ENCODE measurements at places on chromosomes 2 and 18.

DNA sequence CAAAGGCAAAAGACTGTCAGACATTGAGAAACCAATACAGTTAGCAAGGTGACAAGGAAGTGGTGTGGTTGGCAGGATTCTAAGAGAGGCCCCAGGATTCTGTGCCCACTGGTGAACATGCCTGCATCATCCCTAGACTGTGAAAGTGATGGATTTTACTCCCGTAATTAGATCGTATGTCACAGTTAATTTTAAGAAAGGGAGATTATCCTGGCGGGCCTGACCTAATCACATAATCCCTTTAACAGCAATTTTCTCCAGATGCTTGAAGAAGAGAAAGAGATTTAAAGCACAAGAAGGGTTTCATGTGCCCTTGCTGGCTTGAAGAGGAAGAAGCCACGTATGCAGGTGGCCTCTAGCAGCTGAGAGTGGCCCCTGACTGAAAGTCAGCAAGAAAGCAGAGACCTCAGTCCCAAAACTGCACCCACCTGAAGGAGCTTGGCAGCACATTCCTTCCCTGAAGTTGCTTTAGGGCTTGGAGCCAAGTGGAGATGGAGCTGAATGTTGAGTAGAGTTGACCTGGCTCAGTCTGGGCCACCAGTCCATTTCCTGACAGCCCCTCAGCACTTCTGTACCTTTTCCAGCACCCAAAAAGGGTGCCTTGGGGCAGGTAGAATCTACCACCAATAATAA is 49.1 kb downstream of the GTF3C3 start:
- DNase-seq: no peak

- no peak for DNase-seq
These were observed 235.9 kb upstream of the KCNJ3 start for GRCh38 chr2:154462634-154463033.

DNA sequence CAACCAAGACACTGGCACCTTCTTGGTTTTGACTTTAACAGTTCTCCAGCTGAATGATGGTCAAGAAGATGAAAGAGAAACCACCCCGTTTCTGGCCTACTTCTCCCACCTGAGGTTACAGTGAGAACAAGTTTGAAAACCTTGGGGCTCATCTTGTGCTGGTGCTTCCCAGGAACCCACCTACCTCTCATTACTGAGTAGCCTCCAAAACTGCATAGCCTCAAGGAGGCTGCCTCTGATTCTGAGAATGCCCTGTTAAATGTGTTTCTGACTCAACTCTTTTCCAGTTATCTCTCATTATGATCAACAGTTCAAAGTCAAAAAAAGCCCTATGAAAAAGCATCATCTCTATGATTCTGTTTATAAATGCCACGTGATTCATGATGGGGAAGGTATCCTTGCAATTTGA is 121.9 kb downstream of the CACNB4 start:
- DNase-seq: no peak

DNA sequence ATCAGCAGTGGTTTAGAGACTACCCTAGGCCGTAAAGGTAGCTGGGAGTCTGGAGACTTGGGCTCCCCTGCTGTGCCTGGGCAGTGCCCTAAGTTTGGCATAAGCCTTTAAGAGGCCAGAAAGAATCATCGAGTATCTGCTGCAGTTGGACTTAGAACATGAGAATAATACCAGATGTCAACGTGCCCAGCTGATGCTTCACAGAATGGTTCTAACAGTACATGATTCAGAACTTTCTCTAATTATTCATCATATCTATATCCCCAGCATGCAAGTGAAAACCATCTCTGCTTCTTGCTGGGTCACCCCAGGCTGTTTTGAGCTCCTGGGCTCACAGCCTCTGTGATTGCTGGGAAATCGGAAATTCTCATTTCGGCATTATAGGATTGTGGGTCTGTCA is 118.1 kb downstream of the NCK2 start:
- no peak for DNase-seq

DNA sequence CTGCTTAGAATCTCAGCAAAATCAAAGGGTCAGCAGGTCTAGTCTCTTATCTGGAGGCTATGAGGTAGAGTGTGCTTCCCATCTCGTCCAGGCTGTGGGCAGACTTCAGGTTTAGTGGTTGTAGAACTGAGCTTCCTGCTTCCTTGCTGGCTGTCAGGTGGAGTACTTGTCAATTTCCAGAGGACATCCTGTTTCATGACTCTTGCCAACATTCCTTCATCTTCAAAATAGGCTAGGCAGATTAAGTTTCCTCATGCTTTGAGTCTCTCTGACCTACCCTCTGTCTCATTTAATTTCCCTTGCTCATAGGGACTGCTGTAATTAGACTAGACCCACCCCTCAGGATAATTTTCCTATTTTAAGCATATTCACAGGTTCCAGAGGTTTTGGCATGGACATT is 562.6 kb downstream of the SPAG16 start:
- no peak for DNase-seq

DNA sequence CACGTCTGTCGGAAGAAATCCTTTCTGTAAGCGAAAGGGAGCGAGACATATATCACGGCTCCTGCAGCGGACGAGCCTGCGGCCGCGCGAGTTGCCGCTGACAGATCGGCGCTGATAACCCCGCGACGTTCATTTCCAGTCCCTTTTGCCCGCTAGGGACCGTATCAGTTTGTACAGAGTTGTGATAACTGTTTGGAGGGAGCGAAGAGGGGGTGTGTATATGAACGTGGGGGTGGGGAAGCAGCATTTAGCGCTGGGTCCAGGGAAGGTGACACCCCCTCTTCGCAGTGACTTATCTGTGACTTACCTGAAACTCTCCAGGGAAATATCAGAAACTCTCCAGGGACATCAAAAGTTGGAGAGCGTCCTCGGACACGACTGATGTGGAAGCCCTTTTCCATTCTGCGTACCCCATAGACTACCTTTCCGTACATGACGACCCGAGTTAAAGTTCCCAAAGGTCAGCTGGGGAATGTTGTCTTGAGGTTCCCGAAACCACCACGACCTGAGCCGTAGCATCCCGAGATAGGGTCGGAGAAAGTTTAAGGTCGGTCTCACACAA is 948 bp upstream of the GATA6 start:
- DNase-seq: no peak

- no peak for DNase-seq
These were observed 24.7 kb upstream of the COLEC12 start for GRCh38 chr18:525036-525797.

- no peak for DNase-seq
These were observed 177.5 kb downstream of the INO80D start for GRCh38 chr2:205908212-205909183.

DNA sequence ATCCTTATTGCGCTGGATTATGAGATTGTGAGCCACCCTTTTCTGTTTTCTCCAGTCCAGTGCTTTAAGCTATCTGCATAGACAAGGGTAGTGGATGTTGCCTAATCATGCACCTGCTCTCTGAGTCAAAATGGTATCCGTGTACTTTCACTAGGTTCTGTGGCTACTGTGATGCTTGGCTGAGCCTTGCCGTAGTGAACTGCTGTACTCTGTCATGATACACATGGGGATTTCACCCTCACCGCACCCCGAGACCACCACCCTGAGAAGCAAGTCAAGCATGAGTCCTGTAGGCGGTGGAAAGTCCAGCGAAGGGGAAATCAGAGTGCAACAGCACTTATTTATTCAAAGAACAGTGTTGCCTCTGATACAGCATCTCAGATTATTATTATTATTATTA is 55.0 kb downstream of the ARHGAP25 start:
- peak; percentile 87 for DNase-seq

GRCh38 chr18:79534356-79534755 is 138.6 kb downstream of the NFATC1 start:
- DNase-seq: no peak

GRCh38 chr2:1951586-1951985 is 207.3 kb upstream of the PXDN start:
- no peak for DNase-seq

- DNase-seq: no peak
These were observed 23.3 kb downstream of the MPHOSPH10 start for GRCh38 chr2:71153585-71154224.

GRCh38 chr2:29114946-29115609 is at the start of gene CLIP4:
CLIP4 (plus strand) TSS chr2:29115415; CDS start chr2:29121389, 5,974 bp downstream.
- DNase-seq: peak; percentile 84

GRCh38 chr2:222025881-222026271 is 272.9 kb downstream of the PAX3 start:
- DNase-seq: no peak

DNA sequence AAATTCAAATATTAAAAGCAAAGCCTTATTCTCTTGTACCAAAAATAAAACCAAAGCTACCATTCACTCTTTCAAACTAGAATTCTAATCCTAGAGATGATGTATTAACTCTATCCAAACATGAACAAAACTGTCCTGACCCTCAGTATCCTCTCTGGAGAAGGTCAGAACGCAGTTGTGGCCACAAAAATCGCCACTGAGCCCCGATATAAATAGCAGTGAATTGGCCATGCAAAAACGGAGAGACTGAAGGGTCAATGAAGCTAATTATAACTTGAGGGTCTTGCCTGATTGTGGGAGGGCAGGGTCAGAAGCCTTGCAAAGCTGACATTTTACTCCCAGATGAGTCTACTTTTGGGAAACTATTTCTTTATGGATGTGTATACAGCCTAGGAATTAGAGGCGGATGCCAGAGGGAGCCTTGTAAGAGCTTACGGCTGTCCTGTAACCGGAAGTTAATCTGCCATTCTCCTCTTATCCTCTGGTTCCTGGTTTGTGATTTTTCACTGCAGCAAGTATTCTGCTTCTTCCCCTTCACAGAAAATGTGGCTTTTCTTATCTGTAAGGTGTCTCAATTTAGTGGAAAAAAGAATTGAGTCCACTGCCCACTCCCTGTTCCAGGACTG is 28.1 kb downstream of the CAVIN2 start:
- no peak for DNase-seq

- peak; percentile 25 for DNase-seq
These were observed 31.3 kb downstream of the KIAA2012 start for GRCh38 chr2:202104286-202104870.

DNA sequence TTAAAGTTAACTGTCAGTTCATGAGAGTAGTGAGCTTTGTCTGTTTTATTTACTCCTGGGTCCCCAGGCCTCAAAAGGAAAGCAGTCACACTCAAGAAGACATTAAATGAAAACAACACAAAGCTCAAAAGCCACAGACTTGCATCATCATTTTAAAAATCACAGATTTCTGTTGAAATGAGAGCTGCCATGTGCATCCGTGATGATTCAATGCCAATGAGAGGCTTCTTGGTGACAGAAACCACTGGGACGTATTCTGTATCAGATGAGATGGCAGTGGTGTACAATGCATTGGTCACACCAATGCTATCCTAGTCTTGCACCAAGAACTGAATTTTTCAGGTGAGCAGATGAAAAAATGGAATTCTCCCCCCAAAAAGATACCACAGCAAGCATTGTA is 204.8 kb downstream of the ANAPC1 start:
- no peak for DNase-seq

DNA sequence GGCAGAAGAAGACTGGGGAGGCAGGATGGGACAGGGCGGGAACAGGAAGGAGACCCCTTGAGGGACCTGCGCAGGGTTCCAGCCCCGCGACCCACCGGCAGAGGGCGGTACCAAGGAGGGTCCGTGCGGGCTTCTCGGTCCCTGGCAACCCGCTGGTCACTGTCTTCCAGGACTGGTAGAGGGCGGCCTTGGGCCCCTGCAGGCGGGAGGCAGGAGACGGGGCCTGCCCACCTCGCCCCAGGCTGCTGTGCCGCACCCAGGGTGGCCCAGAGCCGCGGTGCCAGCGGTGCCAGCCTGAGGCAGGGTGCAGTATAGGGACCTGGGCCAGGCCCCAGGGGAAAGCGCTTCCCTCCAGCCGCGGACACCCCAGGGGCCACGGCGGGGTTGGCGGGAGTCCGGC is 34.5 kb downstream of the NEURL3 start:
- DNase-seq: peak; percentile 54

GRCh38 chr2:86319700-86320580 is 17.5 kb downstream of the REEP1 start:
- no peak for DNase-seq

GRCh38 chr18:5029592-5029991 is 167.5 kb downstream of the AKAIN1 start:
- DNase-seq: no peak

- DNase-seq: no peak
These were observed 7.7 kb upstream of the ALLC start for GRCh38 chr2:3650140-3650920.

- no peak for DNase-seq
These were observed 204.5 kb downstream of the ARL4C start for GRCh38 chr2:234292205-234292961.

DNA sequence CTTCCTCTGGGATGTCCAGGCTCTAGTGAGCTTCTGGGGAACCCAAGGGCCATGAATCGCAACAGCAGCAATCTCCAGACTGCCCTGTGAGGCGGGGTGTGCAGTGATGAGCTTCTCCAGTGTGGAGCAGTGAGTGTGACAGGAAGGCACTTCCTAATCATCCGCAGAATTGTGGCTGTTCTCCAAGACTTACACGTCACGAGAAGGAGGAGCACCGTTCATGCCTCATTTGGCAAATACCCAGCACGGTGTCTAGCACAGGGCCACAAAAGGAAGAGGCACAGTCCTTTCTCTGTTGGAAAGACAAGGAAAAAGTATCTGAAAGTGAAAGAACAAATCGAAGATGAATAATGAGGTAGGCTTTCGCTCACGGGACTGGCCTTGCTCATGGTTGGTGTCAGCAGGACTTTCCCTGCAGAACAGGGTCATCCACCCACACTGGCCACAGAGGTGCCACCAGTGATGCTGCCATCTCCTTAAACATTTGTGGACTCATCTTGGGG is 125.1 kb upstream of the HAAO start:
- DNase-seq: no peak

DNA sequence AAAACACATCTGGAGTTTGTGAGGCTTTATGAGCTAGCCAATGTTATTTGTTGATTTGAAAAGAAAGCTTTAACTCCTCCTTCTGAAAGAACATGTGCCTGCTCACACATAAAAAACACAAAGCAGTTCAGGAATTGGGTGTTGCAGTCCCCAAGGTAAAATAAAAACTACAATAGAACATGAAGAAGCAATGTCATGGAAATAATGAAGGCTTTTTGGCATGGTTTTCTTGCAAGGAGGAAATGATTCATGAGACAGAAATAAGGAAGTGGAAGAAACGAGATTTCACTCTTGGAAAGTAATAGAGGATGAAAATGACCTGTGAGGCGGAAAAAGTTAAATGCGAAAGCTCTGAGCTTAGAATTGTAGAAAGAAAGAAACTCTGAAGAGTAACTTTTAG is 81.1 kb downstream of the TRIB2 start:
- no peak for DNase-seq

GRCh38 chr2:29423061-29423666 is 307.9 kb downstream of the CLIP4 start:
- no peak for DNase-seq

DNA sequence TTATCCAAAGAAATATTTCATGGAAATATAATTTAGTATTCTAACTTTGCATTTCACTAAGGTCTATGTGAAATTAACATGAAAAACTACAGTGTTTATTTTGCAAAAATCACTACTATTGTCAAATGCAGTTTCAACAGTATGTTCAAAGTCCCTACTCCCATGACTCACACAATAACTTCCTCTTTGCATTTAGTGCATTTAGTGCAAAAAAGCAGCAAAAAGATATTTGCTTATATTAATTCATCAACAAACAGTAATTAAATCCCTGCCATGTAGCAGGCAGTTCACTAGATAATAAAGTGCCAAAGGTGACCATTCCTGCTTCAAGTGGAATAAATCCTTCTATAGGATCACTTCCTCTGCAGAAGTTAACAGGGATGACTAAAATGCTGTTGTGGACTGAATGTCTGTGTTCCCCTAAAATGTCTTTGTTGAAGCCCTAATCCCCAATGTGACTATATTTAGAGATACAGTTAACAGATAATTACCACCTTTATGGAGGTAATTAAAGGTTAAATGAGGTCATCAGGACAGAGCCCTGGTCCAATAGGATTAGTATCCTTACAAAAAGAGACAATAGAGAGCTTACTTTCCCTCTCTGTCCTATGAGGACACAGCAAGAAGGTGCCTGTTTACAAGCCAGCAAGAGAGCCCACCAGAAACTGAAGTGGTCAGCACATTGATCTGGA is 61.7 kb downstream of the STK39 start:
- DNase-seq: no peak
